ENCODE measurements at places on chromosomes 3 and 15.
A peak's percentile ranks its signal among the peaks of the same experiment; 100 is the strongest.

DNA sequence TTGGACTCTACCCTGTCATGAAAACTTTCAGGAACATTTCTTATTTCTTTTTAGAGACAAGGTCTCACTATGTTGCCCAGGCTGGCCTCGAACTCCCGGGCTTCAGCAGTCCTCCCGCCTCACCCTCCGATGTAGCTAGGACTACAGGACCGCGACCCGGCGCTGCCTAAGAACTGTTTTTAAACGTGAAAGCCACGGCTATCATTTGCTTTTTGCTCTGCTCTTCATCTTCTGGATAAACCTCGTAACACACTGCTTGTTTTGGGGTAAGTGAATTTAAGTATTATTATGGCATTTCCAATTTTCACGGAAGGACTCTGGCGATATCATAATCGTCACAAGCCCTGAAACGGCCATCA, 14.3 kb upstream of the CCNL1 start:
- no peak for DNase-seq

- no peak for DNase-seq
Measured at GRCh38 chr3:170003881-170004356, 33.9 kb upstream of the GPR160 start.

GRCh38 chr3:45253316-45253715, 27.2 kb upstream of the TMEM158 start:
- no peak for DNase-seq

DNA sequence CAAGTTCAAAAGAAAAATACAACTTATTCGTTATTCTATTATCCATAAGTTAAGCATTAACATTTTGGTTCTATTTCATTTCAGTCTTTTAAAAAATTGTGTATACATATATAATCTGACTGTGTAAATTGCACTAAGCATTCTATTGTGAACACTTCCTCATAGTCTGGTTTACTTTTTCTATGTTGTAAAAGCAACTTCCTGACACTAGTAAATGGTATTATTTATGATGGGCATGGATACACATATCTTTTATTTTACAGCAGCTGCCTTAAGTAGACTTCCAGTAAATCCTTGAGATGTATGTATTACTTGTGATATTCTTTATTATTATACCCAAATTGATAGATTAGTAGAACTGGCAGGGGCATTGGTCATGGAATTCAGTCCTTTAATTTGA, 58.2 kb downstream of the FNDC3B start:
- DNase-seq = no peak

DNA sequence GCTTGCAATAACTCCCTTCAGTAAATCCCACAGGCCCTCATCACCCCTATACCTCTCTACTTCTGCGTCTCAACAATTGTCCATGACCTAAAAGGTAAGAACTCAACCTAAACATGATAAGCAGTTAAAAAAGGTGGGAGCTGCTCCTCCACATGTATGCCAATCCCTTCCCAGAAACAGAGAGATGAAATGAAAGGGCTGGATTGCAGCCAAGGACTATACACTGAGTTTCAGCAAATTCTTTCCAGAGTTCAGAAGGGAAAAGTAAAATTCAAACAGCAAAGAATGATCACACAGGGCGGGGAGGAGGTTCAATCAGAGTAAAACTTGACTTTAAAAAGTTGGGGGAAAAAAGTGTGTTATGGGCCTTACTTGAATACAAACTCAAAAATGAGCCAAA, 27.5 kb downstream of the PLOD2 start:
- DNase-seq = peak; percentile 74

DNA sequence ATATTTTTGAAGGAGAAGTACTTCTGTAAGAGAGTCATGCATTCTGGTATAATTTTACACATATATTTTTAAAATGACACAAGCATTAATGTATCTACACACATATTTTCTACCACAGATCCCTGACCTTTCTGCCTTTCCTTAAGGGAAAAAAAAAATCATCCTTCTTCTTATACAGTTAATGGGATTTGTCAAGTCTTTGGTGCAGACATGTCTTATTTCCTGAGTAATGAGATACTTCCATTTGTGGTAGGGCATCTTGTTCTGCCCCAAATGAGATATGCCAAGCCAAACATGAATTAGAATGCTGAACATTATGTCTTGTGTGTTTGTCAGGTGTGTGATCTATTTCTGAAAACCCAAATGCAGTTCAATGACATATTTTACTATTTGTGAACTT, 329.9 kb downstream of the RBMS3 start:
- DNase-seq = no peak

DNA sequence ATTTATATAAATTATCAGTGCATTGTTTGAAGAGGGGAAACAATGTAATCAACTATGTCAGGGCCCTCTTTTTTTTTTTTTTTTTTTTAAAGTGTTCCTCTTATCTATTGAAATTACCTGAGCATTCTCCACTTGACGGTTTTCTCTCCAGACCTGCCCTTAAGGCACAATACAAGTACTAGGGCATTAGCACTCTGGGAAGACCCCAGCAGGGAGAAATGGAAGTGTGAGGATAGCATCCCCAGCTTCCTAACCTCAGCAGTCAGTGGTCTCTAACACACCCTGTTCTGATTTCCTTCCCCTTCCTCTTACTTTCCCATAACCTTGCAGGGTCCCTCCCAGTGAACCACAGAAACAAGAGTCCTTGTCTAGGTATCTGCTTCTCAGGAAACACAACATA, 458.3 kb upstream of the ARL6 start:
- no peak for DNase-seq

- DNase-seq = peak; percentile 35
Measured at GRCh38 chr3:158167737-158168557, 58.1 kb downstream of the RSRC1 start.

All from umbilical cord (tissue), 2 donors.